ENCODE measurements at places on chromosomes 16 and 17.

DNA sequence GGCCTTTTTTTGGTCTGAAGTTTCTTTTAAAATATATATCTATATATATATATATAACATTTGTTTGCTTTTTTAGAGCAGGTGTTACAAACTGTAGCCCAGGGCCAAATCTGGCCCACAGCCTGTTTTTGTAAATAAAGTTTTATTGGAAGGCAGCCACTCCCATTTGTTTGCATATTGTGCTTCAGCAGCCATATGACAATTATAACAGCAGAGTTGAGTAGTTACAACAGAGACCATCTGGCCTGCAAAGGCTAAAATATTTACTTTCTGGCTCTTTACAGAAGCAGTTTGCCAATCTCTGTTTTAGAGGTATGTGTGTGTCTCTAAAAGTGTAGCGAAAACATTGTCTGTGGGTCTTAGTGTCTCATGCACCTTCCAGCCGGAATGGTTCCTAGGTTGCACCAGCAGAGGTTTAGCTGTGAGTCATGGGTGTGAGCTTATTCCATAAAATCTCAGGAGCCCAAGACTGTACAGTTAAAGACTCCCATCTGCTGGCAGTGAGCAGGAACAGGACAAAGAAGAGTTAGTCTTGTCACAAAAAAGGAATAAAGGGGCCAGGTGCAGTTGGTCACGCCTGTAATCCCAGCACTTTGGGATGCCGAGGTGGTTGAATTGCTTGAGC, 23.8 kb downstream of the LCMT1 start:
- no peak for DNase-seq

DNA sequence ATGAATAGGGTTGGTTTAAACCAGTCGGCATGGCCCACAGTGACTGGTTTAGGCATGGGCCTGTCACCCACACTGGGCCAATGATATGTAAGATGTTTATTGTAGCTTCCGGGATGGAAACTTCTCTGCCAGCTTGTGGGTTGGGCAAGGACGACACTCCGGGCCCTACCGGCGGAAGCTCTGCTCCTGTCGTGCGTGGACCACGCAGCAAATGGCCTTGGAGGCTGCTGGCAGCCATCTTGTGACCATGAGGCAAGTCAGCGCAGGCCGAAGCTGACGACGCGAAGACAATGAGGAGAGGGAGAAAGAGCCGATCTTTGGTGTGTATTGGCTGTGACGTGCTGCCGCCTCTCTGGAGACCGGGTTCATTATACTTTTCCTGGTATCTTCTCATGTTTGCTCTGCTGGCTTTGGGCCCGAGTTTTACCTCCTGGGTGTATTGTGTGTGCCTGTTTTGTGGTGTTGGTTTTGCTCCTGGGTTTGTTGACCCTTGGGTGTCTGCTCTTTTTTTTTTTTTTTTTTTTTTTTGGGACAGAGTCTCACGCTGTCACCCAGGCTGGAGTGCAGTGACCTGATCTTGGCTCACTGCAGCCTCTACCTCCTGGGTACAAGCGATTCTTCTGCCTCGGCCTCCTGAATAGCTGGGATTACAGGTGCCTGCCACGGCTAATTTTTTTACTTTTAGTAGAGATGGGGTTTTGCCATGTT, 15.4 kb downstream of the SLC25A10 start:
- DNase-seq, result no peak

DNA sequence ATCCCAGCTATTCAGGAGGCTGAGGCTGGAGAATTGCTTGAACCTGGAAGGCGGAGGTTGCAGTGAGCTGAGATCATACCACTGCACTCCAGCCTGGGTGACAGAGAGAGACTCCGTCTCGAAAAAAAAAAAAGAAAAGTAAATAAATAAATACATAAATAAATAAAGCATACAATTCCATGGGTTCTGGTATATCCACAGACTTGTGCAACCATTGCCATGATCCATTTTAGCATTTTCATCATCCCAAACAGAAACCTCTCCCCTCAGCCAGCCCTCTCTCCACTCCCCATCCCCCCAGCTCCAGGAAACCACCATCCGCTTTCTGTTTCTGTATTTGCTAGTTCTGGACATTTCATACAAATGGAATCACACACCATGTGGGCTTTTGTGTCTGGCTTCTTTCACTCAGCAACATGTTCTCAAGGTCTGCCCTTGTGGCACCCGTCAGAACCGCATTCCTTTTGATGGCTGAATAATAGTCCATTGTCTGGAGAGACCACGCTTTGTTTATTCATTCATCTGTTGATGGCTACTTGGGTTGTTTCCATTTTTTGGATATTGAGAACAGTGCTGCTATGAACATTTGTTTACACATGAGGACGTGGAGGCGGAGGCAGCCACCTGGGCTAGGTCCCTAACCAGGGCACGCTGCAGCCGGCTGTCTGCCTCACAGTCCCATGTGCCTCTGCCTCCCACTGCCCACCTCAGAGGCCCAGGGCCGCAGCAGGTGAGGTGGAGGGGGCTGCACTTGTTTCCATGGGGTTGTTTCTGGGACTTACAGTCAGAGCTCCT, 76.2 kb downstream of the NT5M start:
- no peak for DNase-seq

DNA sequence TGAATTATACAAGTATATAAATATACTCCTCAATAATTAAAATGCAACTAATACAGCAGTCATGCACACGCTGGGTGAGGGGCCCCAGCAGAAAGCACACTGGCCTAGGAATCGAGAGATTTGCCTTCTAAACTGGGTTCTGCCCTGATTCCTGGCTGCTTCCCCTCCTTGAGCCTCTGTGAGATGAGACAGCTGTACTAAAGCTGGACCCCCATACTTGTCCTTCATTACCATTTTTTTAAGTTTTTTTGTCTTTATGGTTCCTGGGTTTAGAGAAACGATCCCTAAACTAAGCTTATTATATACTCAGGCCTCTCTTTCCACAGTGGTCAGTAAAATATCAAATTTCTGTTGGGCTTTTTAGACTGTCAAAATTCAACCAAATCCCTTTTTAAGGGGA, 195.1 kb upstream of the DYNLRB2 start:
- DNase-seq, result no peak

DNA sequence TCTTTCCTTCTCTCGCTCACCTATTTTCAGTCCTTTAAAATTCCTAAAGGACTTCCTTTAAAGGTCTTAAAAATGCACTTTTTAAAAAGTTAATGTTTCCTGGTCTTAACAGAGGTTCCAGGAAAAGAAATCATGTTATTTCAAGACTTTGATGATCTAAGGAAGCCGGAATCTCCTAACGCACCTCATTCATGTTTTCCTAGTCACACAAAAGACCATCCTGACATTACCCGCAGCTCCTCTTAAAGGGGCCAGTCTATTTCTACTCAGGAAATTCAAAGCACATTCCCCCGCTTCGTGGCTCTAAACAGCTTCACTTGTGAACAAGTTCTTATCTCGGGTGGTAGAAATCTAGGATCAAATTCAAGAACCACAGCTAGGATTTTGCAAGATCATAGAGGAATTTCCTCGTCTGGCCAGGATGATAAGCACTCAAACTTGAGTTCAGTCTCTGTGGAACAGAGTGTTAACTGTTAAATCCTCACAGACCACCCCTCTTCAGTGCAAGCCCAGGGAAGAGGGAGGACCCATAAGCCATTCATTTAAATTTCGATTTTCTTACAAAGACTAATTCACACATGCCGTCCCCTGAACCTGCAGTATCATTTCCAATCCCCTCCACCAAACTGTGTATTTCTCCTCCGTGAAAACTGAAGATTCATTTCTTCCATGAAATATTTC, 137.1 kb upstream of the AXIN2 start:
- DNase-seq, result no peak

DNA sequence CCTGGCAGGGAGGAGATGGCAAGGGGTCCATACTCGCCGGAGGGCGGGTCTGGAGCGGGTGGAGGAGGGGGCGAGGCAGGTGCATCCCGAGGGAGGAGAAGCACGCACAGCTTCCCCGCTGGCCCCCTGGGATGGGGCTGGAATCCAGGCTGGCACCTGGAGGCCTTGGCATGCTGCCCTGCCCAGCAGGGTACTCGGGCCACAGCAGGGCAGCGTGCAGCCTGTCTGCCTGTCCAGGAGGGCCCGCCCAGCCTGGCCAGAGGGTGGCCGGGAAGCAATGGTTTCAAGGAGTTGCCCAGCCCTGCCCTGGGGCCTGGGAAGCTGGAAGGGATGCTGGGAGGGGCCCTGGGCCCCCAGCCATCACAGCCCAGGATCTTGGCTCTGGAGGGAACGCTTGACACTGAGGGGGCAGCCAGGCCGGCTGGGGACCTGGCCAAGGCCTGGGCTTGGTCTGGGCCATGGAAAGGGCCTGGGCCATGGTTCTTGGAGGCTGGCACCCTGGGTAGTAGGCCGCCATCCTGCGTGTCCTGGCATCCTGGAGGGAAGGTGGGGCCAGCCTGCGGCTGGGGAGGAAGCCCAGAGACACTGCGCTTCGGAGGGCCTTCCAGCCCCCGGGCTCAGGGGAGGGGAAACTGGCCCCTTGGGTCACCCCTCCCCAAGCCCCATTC, 1.1 kb downstream of the GLIS2 start:
- no peak for DNase-seq

GRCh38 chr17:16272111-16272840, 55.3 kb downstream of the PIGL start:
- no peak for DNase-seq

DNA sequence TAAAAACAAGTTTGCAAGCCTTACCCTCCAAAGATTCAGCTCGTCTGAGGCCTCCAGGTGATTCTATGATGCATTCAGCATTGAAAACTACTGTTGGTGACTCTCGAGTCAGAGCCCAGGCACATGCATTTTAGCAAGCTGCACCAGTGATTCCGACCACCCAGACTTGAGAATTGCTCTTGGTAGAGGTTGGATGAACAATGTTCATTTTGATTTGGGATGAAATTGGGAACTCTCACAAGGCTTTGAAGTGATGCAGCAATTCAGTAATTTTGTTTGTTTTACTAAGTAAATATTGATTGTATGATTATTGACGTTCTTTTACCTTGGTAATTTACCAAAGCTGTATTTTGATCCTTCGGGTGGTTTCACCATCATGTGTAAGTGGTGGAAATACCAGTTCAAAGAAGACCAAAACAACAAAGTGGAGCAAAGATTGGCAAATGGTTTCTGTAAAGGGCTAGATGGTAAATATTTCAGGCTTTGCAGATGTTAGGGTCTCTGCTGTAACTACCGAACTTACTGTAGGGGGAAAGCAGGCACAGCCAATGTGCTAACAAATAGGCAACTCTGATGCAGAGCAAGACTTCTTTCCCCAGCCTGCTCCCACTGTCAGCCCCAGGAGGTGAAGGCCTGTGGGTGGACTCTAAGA, 11.8 kb downstream of the ALDH3A2 start:
- DNase-seq, result no peak

DNA sequence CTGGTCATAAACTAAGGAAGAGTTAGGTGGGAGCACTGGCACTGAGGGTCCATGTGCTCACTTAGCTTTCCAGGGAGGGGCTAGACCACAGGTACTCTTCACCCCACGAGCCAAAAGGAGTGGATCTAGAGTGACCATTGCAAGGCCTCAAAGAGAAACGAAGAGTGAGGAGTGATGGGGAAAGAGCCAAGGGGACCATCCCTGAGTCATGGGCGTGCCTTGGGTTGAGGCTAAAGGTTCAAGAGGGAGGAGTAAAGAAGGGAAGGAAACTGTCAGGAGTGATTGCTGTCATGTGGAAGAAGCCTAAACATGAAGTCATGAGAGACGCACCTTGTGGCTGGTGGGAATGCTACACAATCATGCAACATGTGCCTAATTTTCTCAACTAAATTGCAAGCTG, 141.0 kb downstream of the CDH13 start:
- DNase-seq, result no peak

GRCh38 chr16:89373355-89374110, 116.8 kb downstream of the ANKRD11 start:
- DNase-seq, result no peak

DNA sequence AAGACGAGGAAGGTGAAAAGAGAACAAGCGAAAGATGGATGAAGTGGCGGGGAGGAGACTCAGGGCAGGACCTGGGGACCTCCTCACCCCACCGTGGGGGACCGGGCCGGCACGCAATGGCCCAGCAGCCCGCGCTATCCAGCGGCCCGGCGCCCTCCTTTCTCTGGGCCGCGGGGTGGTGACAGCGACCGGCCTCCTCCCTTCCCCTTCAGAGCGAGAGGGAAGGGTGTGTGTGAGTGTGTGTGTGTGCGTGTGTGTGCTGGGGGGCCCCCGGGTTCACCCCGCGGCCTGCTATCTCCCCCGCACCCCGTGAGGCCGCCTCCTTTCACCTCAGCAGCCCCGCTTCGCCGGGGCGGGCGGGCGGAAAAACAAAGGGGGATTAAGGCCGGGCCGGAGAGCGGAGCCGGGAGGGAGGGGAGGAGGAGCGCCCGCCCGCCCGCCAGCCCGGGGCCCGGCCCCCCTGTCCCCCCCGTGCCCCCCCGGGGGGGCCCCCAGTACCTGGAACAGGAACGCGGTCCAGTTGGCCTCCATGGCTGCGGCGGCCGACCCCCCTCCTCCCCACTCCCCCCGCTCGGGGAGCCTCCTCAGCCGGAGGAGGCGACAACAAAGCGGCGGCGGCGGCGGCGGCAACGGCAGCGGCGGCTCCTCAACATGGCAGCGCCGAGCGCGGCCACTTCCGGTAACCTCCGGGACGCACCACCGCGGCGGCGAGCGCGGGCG, at the start of gene VEZF1:
TSS of gene VEZF1 (minus strand) at position 674 of the 720 bp plus-strand sequence. CDS start at position 531, 143 bp downstream.
- peak; percentile 65 for DNase-seq

DNA sequence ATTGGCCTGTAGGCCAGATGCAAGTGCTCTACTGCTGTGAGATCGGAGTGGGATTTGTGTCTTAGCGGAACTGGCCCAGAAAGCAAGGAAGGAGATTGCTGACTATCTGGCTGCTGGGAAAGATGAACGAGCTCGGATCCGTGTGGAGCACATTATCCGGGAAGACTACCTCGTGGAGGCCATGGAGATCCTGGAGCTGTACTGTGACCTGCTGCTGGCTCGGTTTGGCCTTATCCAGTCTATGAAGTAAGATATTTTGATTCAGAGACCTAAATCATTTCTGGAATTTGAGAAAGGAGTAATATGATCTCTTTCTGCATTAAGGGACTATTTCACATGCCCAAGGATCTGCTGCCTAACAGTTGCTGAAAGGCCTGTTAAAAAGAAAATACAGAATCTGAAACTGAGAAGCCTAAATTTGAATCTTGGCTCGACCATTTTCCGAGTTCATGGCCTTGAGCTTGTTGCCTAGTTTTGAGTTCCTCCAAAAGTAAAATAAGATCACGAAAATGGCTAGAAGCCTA, 21.1 kb downstream of the IST1 start:
- no peak for DNase-seq

- no peak for DNase-seq
These were observed 4.0 kb downstream of the KIFC3 start for GRCh38 chr16:57798267-57798810.

DNA sequence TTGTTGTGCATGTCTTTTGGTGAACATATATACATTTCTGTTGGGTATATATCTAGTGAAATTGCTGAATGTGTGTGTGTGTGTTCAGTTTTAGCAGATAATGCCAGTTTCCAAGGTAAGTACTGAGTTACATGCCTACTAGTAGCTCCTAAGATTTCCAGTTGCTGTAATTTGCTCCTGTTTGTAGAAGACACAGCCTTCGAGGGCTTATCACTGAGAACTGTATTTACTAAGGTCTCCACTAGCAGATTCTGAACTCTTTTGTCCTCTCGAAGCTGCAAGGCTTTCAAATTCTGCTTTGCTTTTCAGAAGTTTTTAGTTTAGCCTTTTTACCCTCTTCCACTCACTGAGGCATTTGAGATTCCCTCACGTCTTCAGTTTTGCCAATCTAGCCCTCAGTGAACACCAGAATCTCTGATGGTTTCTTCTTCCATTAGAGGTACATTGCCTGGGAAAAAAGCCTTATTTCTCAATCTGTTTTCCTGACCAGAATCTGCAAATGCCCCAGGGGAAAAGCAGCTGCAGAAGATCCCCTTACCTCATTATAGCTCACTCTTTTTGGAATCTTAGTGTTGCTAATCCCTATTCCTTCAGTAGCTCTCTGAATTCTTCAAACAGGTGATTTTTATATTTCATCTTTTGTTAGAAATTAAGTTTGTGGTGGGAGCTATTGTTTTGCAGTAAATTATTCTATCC, 52.9 kb downstream of the NF1 start:
- no peak for DNase-seq

Data from activated T-cell treated with anti-CD3 and anti-CD28 coated beads for 24 hours (primary cell).